ENCODE measurements at places on chromosomes 12 and 14.

GRCh38 chr12:52587563-52587962 lies 13.7 kb downstream of the KRT72 start:
- no peak for DNase-seq

DNA sequence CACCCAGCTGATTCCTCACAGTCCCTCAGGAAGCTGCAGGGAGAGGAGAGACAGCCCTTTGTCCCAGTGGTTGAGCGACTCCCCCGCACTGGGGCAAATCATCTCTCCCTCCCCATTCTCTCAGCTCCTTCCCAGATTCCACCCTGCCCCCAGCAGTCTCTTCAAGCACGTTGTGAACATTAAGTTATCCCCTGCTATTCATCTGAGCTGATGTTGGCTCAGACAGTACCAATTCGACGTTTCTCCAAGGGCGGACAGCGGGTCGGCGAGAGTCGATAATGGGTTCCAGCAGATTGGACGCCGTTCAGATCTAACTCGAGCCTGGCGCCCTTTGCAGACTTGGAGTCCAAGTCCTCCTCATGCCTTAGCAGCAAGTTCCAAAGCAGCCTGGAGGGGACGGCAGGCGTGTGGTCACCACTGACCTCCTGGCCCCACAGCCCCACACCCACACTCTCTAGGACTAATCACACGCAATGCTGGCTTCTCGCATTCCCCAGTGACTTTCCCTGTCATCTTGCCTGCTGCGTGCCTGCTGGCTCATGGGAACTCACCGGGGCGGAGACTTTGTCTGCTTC lies 245.9 kb downstream of the CHST11 start:
- no peak for DNase-seq

GRCh38 chr14:105398726-105399465 lies 558 bp downstream of the TEX22 start:
- no peak for DNase-seq

- DNase-seq = peak; percentile 49
Measured at GRCh38 chr12:57772429-57773322, at the start of gene EEF1AKMT3. TSS of gene EEF1AKMT3 (plus strand) at chr12:57772614. CDS start at chr12:57772725, 111 bp downstream.

GRCh38 chr14:49559979-49560768 lies 26.0 kb downstream of the RPS29 start:
- no peak for DNase-seq

- DNase-seq = peak; percentile 40
Measured at GRCh38 chr12:29783773-29784666, at the start of gene TMTC1. TSS of gene TMTC1 (minus strand) at chr12:29783942. CDS start at chr12:29783751, 191 bp downstream.

GRCh38 chr14:85195872-85196477 lies 334.0 kb upstream of the FLRT2 start:
- no peak for DNase-seq

GRCh38 chr14:93720981-93721483 lies 67.3 kb downstream of the PRIMA1 start:
- DNase-seq = no peak

- DNase-seq = no peak
Measured at GRCh38 chr12:14694970-14695369, 1.4 kb downstream of the GUCY2C start.

DNA sequence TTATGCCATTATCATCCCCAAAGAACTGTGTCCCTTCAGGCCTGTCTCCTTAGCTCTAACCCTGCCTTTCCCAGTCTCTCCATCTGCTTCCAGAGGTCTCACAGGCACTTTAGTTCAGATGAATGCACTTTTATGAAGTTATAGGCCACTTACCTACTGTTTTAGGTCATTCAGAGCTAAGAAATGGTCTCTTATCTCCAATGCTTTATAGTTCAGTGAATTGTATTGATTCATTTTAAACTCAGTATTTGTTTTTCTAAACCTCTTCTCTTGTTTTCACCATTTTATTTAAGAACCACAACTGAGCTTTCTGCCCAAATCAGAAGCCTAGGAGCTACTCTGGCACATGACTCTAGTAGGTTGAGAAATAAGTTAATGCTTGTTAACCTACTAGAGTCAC lies 197.5 kb upstream of the ATP2B1 start:
- no peak for DNase-seq

GRCh38 chr12:75443709-75444108 lies 36.8 kb upstream of the GLIPR1 start:
- DNase-seq = no peak

- DNase-seq = no peak
Measured at GRCh38 chr14:90305176-90305601, 26.6 kb downstream of the NRDE2 start.

DNA sequence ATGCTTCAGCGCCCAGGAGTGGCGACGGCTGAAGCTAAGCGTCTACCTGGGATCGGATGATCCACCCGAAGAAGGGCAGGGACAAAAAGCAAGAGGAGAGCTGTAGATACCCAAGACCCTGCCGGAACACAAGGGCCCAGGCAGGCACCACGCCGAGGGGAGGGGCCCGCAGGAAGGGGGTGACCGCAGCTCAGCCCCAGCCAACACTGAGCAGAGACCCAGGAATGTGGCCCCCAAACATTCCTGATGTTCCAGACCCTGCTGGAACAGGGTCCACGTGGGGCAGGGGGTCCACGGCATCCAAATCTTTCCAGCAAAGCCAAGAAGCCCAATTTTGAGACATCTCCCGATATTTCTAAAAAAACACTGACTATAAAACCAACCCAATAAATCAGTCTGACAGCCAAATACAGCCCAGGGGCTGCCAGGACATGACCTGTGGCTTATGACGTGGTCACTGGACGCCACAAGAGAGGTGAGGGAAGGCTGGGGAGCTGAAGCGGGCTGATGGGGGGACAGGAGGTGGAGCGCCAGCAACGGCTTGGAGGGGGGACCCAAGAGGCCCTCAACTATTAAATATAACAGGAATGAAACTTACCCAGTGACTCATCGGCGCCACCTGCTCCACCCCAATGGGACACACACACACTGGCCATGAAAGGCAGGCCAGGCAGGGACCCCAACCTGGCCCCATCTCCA lies 58.9 kb downstream of the NCOR2 start:
- no peak for DNase-seq

DNA sequence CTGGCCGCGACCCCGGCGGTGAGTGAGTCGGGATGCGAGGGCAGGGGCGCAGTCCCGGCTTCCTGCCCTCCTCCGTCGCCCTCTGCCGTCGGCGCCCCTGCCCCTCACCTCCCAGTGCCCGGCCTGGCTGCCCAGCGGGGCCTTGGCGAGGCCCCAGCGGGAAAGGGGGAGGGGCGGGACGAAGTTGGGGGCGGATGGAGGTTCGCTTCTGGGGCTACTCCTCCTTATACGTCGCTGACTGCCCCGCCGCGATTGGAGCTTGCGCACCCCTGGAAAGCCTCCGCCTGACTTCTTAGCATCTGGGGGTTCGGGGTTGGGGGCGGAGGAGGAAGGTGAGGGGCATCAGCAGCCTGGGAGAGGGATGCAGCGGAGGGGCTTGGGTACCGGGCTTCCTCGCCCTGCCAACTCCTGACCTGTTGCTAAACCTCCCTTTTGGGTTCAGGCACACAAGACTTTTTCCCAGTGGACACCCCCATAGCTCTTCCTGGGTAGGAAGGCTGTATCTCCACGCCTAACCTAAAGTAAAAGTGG lies 406 bp downstream of the TMEM263 start:
- DNase-seq = no peak

DNA sequence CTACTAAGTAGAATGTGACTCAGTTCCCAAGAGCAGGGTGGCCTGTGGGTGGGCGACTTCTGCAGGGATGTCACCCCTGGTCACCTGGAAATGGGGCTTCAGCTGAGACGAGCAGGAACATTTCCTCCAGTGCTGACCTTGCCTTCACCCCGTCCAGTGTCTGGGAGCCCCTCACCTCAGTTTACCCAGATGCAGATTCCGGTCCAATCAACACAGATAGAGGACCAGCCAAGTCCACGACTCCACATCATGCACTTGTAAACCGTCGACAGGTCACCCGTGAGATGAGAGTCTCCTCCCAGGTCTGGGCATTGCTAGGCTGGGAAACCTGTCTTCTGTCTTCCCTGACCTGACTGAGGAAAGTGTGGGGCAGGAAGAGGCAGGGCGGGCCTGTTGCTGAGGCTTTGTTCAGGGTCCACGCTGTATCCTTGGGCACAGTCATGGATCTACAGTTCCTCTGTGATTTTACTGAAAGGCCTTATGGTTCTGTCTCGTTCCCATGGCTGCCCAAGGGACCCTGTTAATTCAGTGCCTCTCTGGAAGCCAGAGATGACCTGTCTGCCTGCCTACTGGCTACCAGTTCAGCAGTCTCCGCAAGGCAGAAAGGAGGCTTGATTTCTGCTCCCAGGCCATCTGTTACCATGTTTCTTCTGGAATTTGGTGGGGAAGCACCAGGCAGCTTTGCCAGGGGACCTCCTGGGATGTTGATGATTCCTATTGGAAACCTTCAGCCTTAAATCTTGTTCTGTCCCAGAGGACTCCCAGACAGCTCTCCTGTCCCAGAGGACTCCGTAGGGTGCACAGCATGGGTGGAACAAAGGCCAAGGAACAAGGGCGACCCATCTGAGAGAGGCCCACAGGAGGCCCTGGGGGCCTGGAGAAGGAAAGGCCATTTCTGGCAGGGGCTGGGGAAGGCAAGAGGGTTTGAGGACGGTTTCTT lies 288.5 kb upstream of the RTL1 start:
- DNase-seq = no peak

DNA sequence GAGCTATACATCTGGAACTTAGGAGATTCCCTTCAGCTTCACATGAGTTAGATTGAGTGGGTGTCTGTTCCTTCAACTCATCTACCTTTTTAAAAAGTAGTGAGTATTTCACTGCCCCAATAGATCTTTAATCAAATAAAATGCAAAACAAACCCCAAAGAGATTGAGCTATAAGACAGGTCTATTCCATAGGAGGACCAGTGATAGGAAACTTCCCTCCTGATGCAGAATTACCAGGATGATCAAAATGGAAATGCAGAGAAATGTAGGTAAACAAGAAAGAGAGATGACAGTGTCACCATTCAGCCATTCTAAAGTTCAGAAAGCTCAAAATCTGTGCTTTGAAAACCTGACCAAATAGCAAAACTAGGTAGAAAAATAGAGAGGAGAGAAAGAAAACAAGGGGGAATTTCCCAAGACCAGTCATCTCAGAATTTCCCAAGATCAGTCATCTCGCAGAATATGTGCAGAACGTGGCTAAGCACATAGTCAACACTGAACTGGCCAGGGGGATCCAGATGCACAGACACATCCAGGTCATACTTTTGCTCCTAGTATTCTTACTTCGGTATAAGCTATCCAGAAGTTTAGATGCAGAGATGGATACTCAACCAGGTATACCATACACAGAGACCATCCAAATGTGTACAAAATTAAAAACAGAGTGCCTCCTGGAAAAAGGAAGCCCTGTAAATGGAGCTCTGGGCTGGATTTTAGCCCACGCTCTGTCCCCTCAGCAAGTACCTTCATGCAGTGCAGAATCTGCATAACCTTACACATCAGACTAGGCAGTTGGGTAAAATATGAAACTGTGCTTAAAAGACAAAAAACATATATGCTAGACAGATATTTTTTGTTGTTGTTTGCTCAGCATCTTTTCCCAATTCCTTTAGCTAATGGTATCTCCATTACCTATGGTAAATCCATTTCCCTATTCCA lies 27.4 kb downstream of the SLC41A2 start:
- no peak for DNase-seq

DNA sequence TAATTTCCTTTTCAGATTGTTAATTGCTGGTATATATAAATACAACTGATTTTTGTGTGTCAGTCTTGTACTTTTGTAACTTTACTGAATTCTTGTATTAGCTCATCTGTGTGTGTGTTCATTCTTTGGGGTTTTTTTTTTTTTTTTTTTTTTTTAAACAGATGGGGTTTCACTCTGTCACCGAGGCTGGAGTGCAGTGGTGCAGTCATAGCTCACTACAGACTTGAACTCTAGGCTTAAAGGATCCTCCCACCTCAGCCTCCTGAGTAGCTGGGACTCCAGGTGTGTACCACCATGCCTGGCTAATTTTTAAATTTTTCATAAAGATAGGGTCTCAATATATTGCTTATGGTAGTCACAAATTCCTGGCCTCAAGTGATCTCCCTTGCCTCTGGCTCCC lies 68.0 kb downstream of the WNK1 start:
- no peak for DNase-seq

- no peak for DNase-seq
Measured at GRCh38 chr14:103685276-103686211, 29.7 kb downstream of the XRCC3 start.

GRCh38 chr14:69459122-69459521 lies 25.4 kb upstream of the PLEKHD1 start:
- no peak for DNase-seq

- no peak for DNase-seq
Measured at GRCh38 chr14:50943261-50943942, 881 bp downstream of the PYGL start.

DNA sequence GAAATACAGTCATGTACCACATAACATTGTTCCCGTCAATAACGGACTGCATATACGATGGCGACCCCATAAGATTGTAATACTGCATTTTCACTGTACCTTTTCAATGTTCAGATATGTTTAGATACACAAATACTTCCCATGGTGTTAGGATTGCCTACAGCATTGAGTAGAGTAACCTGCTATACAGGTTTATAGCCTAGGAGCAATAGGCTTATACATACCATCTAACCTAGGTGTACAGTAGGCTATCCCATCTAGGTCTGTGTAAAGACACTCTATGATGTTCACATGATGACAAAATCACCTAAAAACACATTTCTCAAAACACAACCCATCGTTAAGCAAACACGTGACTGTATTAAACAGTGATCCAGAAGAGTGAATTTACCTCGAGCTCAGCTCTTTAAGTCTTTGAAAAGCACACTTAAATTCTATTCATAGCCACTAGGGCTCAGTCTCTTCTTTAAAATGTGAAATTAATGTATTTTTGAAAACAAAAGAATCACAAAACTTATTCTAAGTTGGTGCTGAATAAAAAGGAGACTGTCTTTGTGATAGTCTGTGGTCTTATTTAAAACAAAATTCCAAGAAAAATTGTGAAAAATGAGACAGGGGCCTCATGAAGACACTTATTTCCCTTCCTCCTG lies 239.1 kb upstream of the ARID2 start:
- no peak for DNase-seq

GRCh38 chr12:30385706-30386105 lies 310.0 kb downstream of the IPO8 start:
- no peak for DNase-seq

DNA sequence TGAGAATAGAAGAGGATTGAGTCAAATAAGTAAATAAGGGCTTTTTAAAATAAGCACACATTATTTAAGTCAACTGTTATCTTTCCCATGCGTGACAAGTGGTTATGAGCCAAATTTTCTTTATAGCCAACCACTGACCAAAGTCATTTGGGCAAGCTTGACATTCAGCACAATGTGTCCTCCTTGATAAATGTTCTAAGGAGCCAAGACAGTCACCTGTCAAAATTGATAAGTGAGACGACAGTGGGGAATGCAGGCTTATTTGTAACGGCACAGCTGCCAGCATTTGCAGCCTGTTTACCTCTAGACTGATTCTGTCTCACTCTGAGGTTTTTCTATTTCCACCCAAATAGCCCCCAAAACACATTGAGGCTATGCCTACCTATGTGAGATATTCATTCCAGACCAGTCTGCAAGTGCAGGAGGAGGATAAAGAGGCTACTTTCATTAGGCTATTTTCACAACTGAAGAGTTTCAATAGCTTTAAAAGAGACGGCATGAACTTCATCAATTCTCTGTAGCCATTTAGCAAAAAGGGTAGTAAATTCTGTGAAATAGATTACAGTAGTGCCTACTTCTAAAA lies 339.5 kb downstream of the PDZRN4 start:
- DNase-seq = no peak
